Ureter (tissue), 1 donor: ENCODE measurements at places on chromosomes 1 and 21. TPM values are rescaled to one million over a fixed set of nuclear protein-coding genes. Genes with fewer than 3 reads are reported as not detected.

DNA sequence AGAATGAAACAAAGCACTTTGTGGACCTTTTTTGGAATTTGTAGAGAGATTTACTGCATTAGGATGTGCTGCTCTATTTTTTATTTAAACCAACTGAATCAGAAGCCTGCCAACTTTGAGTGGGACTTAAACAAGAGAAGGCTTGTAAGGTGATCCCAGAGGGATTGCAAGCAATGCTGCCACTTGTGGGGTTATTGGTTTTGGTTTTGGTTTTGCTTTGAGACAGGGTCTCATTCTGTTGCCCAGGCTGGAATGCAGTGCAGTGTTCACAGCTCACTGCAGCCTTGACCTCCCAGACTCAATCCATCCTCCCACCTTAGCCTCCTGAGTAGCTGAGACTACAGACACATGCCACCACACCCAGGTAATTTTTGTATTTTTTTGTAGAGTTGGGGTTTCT, 32.2 kb upstream of the GNG5 start:
- DNase-seq = no peak

GRCh38 chr1:226132728-226133503, 53.6 kb downstream of the ACBD3 start:
- no peak for DNase-seq

- no peak for DNase-seq
Observed at GRCh38 chr1:67570486-67571143, 114.4 kb upstream of the GADD45A start.

GRCh38 chr1:119084798-119085197, 55.7 kb downstream of the WARS2 start:
- DNase-seq = no peak

- no peak for DNase-seq
Observed at GRCh38 chr1:27868932-27869718, 3.2 kb upstream of the THEMIS2 start.

DNA sequence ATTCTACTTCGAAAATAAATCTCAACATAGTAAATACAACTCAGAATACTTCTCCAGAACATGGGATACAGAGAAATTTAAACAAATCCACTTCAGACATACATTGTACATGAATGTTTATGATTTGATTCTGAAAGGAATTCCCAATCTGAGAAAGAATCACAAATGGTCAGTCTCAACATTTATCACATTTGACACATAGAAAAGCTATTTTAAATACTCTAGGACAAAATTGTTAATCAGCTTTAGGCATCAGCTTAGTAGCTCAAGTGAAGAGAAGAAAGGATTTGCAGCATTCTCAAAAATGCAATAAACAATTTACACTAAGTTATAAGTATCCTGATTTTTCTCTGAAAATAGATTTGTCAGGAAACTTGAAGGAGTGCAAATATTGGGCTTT, 184.8 kb downstream of the PTPRC start:
- no peak for DNase-seq

Gene TNFSF18
- total RNA-seq = not detected

Gene FCRL4
- not detected for total RNA-seq

Gene MECR
- 49.0 TPM for total RNA-seq

Gene BTBD8
- 6.6 TPM for total RNA-seq
